Left colon (tissue), 2 donors: ENCODE measurements at places on chromosomes 16 and 17. TPM values are rescaled to one million over a fixed set of nuclear protein-coding genes. Genes with fewer than 3 reads are reported as not detected.

DNA sequence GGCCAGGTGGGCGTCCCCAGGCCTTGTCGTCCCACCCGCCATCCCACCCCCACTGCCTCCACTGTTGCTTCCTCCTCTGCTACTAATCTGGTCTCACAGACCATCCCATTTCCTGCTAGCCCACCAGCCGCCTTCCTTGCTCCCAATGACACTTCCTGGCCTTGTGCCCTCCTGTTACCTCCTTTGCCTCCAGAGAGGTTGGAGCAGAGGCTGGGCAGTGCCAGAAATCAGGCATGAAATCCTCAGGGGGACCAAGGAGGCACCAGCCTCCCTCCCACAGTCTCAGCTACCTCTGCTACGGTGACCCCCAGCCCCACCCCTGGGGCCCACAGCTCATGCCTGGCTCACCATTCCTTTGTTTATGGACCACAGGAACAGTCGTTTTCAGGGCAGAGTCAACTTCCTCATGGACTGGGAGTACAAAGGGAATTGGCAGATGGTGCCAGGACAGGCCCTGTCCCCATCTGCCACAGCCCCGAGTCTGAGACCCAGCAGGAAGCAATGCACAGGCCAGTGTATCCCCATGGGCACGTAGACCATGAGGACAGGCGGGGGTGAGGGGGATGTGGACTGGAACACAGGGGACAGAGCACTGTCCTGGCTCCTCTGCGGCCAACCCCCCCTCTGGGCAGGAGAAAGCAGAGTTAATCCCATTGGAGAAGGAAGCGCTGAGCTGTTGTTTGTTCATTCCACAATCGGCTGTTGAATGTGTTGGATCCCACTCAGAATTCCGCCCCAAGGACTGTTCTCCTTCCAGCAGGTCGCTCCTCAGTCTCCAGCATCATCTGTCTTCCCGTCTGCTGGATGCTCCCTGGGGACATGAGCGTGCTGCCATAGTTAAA, 2.2 kb upstream of the CDH5 start:
- DNase-seq: peak; percentile 37

METTL2A gene
- total RNA-seq: 22.1 TPM

GRCh38 chr16:30656974-30657865, 1.0 kb upstream of the FBRS start:
- peak; percentile 38 for DNase-seq

TPSG1 gene
- 60.7 TPM for total RNA-seq

CCL16 gene
- 0.25 TPM for total RNA-seq

GRCh38 chr16:54177052-54177861, 109.3 kb downstream of the IRX3 start:
- DNase-seq: no peak

DNA sequence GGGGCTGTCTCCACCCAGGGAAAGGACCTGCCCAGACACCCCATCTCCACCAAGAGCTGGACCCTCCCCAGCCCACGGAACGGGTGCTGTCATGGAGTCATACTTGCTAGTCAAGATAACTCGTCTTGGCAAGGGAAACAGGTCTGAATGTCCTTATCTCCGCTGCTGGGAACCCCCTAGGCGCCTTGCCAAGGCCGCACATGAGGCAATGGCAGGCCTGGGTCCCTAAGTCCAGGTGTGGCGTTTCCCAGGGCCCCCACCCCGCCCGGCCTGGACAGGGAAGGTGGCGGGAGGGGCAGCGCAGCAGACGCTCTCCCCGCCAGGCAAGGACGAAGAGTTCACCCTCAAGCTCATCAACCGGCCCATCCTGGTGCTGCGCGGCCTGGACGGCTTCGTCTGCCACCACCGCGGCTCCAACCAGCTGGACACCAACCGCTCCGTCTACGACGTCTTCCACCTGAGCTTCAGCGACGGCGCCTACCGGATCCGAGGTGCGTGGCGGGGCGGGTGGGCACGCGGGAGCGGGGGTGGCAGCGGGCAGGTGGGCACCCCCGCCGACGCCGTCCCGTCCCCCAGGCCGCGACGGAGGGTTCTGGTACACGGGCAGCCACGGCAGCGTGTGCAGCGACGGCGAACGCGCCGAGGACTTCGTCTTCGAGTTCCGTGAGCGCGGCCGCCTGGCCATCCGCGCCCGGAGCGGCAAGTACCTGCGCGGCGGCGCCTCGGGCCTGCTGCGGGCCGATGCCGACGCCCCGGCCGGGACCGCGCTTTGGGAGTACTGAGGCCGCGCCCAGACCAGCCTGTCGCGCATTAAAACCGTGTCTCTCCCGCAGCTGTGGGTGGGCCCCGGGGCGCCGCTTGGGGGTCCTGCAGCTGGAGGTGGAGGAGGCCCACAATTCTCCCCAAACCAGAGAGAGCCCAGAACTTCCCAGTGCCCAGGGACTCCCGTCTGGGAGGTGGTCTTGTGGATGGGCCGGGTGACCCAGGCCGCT, 8.4 kb downstream of the FSCN2 start:
- DNase-seq: peak; percentile 22

SLC5A11 gene
- 2.8 TPM for total RNA-seq

POLR3K gene
- total RNA-seq: 18.3 TPM

DNA sequence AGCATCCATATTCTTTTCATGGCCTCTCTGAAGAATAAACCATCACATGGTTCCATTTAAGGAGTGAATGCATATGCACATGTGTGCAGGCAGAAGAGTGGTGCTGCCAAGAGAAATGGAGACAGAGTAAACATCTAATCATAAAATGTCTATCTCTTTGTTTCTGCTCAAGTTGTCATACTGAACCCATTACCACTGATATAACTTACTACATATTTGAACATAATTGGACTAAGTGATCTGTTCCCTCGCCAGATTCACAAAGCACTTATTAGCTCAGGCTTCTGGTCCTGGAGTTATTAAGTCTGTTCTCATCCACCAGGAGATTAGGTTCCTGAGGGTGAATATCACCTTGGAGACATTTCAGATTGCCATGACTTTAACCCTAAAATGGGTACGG, 72.3 kb upstream of the XYLT1 start:
- DNase-seq: no peak

DUSP14 gene
- 2.0 TPM for total RNA-seq

- no peak for DNase-seq
These were observed 87.8 kb downstream of the GNAO1 start for GRCh38 chr16:56279132-56279531.

DNA sequence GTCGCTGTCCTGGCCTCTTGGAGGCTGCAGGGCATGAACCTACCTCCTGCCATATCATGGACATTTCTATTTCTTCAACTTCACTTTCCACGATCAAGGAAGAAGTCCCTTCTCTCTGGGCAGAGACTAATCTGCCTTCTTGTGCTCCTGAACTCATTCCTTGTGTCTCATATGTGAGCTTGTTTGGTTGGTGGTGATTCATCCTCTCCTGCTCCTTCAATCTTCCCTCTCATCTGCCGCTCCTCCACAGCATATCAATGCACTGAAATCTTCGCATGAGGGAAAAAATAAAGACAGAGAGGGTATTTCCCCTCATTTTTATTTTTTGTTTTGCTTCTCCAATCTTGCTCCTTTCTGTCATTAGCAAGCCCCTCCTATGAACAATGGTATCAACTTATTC, 571.7 kb upstream of the GOT2 start:
- no peak for DNase-seq

STH gene
- not detected for total RNA-seq

CCL4 gene
- total RNA-seq: 4.5 TPM

CRAMP1 gene
- total RNA-seq: 16.6 TPM
